ENCODE measurements at places on chromosomes 1 and 21.

- DNase-seq, result no peak
These were observed 50.3 kb downstream of the TRAF5 start for GRCh38 chr1:211376807-211377470.

DNA sequence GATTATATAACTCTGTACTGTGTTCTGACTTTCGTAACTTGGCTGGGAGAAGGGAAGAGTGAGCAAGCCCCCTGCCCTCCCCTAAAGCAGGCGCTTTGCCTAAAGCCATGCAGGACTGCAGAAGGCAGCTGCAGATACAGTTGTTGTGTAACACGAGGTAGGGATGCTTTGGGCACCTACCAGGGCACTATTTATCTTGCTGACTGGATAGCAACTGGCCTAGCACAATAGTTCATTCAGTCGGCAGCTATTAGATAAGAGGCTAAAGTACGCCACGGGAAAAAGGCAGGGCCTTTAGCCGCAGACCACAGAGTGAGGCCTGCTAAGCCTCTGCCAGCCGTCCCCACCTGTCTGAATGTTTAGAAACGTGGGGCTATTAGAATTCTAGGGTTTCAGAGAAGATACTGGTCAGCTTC is 80.9 kb downstream of the TTC3 start:
- DNase-seq, result no peak

- no peak for DNase-seq
These were observed 79.7 kb upstream of the MARK1 start for GRCh38 chr1:220448217-220448616.

- no peak for DNase-seq
These were observed 6.9 kb downstream of the TRABD2B start for GRCh38 chr1:47990286-47990685.

DNA sequence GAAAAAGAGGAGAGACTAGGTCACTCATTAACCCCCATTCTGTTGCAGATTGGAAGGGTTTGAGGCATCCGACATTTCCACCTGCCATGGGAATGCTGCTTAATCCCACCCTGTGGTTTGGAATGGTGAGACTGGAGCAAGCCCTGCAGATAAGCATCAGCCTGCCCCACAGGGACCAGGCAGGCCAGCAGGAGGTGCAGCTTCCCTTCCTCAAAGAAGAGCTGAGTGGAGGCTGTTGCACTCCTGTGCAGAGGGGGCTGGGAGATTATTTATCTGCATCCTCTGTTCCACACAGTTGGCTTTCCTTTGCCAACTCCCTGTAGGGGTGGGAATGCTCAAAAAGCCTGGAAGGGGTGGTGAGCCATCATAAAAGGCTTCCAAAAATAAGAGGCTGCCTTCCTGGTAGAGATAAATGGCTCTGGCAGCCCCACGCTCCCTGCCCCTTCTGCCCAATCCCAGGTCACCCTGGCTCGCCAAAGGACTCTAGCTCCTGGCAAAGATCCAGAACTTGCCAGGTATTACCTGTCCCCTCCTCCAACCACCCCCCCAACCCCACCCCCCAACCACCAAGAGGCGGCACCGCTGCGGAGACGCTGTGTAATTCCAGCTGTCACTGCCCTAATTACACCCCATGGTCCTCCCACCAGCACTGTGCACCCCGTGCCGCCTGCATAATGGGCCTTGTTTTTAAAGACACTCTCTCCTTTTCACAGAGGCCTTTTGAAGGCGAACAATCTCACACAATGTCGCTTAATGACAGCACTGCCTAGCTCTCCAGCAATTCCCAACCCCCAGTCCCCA is 83.0 kb upstream of the ZC3H12A start:
- no peak for DNase-seq

DNA sequence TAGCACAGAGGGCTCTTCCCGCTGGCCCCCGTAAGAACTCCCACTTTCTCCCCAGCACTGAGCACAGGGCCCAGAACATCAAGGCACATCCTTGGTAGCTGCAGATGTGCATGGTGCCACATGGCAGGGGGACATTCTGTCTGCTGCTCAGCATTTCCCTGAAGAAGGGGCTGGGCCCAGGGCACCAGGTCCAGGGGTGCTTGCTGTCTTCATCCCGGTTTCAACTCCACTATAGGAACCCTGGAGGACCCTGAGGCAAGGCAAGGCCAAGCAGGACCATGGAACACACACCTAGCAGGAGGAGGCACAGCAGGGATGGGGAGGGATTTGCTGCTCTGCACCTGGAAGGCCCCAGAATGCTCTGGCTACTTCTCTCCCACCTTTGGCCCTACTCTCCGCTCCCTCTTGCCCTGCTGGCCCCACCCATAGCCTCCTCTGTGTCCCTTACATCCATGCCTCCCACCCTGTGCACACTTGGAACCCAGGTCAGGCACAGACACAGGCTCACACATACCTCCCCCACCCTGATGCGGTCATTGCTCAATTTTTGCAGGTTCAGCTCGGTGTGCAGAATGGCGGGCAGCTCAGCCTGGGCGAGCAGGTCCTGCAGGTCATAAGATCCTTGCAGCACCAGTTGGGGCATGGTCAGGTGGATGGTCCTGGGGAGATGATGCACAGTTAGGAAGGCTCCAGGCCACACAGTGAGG is 10.1 kb downstream of the AGT start:
- no peak for DNase-seq

- DNase-seq, result no peak
These were observed 14.1 kb downstream of the ZBTB18 start for GRCh38 chr1:244065063-244065793.

DNA sequence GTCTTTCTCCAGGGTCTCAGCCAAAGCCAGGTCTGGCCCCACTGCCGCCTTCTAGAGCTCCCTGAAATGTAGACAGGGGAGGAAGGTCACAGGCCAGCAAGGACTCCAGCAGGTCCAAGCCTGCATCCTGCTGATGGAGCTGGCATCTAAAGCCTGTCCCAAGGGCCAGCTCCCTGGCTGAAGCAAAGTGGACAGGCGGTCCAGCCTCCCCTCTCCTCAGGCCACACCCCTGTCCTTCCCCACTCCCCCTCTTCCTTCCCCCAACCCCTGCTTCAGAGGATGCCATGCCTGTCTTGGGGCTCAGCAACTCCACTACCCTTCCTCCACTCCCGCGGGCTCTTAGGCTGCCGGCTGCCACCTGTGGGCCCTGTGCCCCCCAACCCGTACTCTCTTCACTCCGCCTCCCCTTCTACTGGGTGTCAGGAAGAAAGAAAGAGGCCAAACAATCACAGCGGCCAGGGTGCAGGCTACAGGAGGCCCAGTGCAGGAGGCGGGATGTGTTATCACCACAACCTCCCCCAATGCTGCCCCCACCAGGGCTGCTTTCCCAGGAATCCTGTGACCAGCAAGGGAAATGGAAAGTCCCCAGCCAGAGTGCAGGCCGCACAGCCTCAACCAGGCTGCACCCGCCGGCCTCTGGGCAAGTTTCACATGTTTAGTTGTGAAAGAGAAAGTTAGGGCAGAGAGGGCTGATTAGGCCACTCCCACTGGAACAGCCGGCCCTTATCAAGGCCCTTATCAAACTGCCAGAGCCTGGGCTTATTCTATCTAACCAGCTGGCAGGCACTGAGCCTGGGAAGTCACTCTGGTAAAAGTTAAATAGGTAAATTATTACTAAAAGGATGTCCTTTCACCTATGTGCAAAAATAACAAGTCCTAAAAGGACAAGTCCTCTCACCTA is 34.1 kb downstream of the ACOT7 start:
- peak; percentile 25 for DNase-seq

GRCh38 chr1:119011116-119011515 is 23.0 kb upstream of the TBX15 start:
- no peak for DNase-seq

DNA sequence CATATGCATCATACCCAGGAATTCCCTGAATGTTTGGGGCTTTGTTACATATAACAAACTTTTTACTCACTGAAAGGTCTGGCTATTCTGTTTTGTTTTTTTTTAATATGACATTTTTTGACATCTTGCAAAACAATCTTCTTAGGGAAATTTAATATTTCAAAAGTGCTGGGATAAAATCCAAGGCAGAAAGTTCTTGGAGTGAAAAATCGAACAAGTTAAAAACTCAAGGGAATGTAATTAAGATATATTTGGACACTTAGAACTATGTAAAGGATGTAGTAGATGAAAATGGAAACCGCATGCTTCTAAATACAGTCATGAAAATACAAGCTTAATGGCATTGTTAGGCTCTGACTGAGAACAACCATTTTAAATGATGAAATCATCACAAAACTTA is 8.6 kb downstream of the CHODL start:
- DNase-seq, result no peak

GRCh38 chr1:157577420-157577819 is 20.5 kb downstream of the FCRL4 start:
- no peak for DNase-seq

DNA sequence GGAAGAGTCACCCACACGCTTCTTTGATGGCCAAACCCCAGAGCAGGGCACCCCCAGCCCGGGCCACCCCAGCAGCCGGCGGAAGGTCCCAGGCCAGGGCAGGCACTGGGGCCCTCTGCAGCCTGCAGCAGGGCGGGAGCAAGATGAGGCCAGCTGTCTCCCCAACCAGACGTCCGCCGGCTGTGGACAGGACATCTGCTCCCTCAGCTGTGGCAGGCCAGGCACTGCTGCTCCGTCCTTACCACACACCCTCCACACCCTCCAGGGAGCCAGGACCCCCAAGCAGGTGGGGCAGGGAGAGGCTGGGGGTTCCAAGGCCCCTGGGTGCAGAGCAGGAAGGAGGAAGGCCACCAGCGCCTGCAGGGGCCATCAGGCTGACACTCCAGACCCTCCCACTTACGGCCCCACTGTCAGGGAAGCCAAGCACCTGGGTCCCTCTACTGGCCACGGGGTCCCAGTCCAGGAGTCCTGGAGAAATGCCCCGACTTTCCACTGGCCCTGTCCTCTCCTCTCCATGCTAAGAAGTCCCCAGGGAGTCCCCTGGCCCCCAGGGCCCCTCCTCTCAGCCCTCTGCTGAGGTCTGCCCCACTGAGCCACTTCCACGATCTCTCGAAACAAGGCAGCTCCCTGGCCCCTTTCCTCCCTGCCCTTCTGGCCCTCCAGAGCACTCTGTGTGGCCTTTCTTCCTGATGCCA is 5.6 kb downstream of the WNT9A start:
- no peak for DNase-seq

DNA sequence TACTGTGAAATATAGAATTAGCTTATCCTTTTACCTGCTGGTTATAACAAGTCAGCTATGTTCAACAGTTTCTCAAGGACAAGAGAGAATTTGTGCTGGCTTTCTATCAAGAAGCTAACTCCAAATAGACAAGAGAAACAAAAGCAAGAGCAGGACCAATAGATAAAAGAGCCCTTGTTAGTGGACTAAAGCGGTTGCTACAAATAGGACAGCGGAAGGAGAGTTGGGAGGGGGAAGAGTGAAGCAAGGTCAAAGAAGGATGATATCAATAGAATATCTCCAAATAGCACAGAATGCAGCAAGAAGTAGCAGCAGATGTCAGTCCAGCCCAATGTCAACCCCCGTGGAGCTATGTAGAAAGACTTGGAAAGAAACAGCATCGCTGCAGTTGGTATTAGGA is 53.0 kb upstream of the AKT3 start:
- no peak for DNase-seq

DNA sequence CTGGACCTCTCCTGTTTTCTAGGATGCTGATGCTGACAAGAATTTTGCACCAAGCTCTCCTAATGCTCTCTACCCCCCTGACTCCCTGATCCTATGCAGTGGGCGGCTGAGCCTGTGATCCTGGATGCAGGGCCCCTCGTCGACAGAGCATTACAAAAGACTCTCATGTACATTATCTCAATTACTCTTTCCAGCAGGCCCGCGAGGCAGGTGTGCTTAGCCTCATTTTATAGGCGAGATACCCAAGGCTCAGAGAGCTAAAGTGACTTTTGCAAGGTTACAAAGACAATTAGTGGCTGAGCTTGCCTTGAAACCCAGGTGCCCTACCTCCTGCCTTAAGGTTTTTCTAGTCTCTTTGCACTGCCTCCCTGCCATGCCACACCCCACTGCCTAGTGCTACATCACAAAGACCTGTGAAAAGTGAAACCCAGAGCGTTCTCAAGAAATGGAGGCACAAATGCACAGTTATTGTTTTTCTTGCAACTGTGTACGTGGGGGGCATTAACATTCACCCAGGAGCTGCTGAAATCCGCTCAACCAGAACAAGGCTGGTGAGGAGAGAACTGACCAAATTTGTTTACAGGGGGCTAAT is 10.0 kb upstream of the C8A start:
- no peak for DNase-seq

- no peak for DNase-seq
These were observed 36.8 kb downstream of the FBXO42 start for GRCh38 chr1:16315437-16315836.
